ENCODE measurements at places on chromosomes 12 and 14. TPM values are rescaled to one million over a fixed set of nuclear protein-coding genes. Genes with fewer than 3 reads are reported as not detected.

DNA sequence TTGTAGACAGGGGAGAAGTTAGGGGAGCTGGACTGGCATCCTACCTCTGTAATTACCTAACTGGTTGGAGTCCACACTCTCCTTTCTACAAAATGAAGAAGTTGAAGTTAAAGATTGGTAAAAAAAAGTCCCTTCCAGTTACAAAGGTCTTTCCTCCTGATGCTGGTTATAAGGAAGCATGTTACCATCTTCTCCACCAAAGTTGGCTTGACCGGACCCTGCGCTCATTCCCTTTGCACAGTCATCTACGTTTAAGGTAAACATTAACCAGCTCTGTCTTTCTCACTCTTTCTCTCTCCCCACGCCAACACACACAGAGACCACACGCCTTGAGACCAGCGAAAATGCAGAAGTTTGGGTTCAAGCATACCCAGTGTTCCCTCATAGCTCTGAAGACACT is 11.9 kb downstream of the FBLN5 start:
- no peak for DNase-seq

GRCh38 chr12:98911396-98911795 is 266.3 kb downstream of the APAF1 start:
- DNase-seq: no peak

DNA sequence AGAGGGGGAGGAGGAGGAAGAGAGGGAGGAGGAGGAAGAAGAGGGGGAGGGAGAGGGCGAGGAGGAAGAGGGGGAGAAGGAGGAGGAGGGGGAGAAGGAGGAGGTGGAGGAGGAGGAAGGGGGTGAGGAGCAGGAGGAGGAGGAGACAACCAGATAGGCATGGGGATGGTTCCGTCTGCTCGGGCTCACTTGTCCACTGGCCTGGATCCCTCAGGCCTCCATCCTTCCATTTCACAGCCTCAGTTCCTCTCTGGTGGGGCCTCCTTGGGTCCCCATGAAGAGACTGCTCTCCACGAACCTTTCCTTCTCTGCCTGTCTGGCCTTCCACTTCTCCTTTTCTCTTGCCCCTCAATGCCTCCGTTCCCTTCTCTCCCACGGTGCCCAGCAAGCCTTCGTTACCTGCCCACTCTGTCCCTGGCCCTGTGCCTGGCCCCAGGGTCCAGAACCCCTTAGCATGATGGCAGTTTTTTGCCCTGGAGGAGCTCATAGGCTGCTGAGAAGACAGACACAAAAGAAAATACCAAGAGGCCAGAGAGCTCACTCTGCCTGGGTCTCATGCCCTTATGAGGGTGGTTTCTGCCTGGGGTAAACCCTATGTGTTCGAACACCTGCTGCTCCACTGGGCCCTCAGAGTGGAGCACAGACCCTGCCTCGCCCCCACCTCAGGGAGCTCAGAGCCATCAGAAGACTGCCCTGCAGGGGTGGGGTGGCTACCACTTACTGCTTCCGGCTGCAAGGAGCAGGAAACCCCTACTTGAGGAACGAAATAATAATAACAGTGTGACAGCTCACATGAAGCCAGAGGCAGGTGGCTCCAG is 11.7 kb upstream of the CACNA2D4 start:
- no peak for DNase-seq

DNA sequence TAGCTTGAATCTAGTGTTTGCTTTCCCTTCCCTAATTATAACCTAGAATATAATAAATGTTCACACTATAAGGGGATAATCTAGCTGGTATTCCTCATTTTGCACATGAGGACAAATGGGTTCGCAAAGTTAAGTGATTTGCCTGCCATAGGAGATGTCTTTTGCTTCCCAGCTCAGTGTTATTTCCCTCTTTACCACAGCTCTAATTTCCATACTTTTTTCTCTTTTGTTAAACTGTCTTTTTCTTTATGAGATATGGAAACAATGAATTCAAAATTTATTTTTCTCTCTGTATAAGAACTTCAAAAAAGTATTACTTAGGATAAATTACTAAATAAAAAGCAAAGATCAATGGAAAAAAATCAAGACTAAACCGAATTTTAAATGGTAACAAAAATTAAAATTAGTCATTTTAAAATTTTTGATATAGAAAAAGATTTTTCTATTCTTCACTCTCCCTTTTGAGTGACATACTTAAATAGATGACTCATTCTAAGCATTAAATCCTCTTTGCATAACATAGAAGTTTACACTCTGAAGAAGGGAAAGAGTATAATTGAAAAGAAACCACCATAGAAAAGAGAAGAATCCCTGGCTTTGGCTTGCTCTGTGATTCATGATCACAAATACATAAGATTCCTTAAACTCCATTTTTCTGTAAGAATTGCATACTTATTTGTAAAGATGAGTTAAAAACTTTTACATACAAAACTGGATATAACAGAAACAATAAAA is 97.3 kb downstream of the INSM2 start:
- no peak for DNase-seq

DNA sequence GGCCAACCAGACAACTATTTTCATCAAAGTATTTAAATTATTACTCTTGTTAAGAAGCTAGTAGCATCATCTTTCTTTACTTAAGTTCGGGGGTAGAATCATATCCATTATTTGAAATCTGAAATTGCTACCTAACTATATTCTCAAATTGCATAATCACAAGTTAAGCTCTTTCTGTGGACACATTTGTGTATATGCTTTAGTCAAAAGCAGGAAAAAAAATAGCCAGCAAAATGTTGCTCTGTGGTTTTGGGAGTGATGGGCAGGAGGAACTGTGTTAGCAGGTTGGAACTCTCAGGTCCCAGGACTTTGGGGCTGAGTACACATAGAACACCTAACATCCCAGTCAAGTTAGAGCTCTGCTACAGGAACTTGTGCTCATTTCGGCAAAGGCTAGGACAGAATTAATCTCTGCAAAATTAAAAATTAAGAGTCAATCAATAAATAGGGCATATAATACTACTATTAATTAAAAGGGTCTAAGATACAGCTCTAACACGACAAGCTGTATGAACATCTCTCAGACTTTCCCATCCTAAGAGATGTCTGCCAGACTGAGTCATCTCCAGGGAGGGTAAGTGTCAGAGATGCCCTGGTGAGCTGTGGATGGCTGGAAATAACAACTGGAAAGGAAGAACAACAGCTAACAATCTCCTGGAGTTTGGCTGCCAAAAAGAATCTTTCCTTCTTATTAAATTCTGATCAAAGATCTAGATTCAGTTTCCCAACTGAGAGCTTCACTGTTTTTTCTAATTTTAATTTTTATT is 203.5 kb upstream of the GZMB start:
- no peak for DNase-seq

DNA sequence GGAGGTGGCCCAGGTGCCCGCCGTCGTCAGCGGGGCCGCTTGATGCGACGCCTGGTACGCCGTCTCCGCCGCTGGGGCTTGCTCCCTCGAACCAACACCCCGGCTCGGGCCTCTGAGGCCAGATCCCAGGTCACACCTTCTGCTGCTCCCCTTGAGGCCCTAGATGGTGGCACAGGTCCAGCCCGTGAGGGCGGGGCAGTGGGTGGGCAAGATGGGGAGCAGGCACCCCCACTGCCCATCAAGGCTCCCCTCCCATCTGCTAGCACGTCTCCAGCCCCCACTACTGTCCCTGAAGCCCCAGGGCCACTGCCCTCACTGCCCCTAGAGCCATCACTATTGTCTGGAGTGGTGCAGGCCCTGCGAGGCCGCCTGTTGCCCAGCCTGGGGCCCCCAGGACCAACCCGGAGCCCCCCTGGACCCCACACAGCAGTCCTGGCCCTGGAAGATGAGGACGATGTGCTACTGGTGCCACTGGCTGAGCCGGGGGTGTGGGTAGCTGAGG is 5.5 kb downstream of the LRP10 start:
- no peak for DNase-seq

- DNase-seq: no peak
These were observed 6.0 kb upstream of the STK38L start for GRCh38 chr12:27237790-27238771.

DNA sequence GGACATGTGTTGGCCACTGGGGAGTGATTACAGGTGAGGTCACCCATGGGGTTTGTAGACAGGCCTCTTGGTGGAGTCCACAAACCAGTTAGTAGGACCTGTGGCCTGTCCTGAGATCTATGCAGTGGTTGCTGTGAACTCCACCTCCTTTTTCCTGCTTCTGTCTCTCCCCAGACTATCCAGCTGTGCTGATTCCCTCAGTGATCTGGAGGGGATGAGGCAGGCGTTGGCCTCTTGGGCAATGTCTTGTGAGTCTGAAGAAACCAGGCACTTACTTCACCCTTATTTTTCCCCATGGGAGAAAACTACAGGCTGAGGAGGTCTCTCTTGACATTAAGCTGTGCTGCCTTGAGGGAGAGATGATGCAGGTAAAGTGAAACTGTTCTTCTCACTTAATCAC is 257.2 kb upstream of the PRICKLE1 start:
- no peak for DNase-seq

The RAD52 gene
- total RNA-seq: 42.9 TPM

The WDR20 gene
- total RNA-seq: 29.6 TPM

The NANOG gene
- not detected for total RNA-seq

The PRMT5 gene
- 64.8 TPM for total RNA-seq
